ENCODE measurements at places on chromosomes 3 and 15.

- DNase-seq = no peak
Observed at GRCh38 chr3:139979991-139980390, 45.0 kb downstream of the CLSTN2 start.

- DNase-seq = no peak
Observed at GRCh38 chr3:111928613-111929012, 50.2 kb upstream of the ABHD10 start.

DNA sequence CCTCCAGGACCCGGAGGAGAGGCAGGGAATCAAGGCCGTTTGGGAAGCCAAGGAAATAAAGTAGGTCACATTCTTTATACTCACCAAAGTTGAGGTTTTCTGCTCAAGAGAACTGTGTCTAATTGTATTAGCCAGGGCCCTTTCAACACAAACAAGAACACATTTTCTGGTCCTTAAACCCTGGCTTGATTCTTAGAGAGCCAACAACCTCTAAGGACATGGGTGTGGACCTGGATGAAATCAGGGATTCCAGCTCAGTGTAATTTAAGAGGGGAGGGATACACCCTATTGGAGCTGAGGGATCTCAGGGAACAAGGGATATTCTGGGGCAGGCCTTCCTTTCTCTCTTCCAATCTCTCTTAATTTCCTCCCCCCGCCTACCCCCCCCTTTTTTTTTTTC, 104.8 kb downstream of the COL6A6 start:
- no peak for DNase-seq

GRCh38 chr3:159950156-159950898, 38.3 kb upstream of the IL12A start:
- DNase-seq = no peak

- DNase-seq = no peak
Observed at GRCh38 chr15:67593562-67593961, 51.1 kb downstream of the MAP2K5 start.

DNA sequence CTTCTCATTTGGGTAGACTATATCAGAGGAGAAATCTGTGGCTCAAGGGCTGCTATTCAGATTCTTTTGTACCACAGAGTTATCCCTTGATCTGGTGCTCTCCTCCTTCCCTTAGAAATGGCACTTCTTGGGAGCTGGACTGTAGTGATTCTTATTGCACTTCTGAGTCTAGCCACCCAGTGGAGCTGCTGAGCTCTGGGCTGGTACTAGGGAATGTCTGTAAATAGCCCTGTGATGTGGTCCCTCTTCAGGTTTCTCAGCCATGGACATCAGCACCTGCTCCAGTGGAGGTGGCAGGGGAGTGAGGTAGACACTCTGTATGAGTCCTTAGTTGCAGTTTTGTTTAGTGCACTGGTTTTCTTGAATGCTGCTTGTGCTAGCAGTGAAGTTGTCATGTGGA, 1292.6 kb downstream of the SI start:
- DNase-seq = no peak

DNA sequence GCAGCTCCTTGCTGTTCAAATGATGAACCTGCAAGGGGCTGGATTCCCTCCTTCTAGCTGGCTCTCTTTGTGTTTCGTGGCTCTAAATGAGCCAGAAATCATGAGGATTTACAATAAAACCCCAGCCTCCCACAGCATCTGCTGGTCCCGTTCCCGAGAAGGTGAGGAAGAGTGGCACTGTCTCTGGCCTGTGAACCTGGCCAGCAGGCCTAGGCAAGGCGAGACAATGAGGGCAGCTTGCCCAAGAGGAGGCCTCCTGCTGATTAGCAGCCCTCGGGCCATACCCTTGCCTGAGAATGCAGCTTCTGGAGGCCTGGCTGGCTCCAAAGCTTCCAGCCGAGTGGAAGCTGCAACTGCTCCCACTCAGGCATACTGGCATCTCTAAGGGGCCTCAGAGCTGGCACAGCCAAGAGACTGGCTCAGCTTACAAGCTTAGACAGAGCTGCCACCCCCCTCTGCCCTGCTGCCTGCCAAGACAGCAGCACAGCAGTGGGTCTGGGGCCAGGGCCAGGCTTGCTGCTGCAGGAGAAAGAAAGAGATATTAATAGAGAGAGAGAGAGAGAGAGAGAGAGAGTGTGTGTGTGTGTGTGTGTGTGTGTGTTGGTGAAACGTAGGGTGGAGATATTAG, 76.5 kb downstream of the HMG20A start:
- DNase-seq = no peak

DNA sequence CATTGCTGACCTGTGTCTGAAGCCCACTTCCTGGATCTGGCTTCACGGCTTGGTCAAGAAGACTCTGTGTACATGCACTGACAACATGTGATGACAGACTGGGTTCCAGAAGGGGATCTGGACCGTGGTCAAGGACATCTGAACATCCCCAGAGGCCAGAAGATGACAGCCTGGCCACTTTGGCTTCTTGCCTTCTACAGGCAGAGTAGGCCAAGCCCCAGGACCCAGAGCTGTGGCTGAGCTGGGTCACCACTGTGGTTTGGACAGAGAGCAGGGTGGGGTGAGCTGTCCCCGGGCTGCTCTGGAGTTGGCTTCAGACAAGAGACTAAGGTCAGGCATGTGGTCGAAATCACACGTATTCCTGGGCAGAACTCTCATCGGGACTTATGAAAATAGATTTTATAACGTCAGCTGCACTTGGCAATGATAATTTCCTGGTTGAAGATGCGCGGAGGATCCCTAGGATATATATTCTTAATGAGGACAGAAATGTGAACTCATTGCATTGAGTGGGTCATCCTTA, 114.1 kb upstream of the FRMD4B start:
- DNase-seq = no peak

GRCh38 chr15:60731583-60732130, 252.7 kb upstream of the ICE2 start:
- no peak for DNase-seq

DNA sequence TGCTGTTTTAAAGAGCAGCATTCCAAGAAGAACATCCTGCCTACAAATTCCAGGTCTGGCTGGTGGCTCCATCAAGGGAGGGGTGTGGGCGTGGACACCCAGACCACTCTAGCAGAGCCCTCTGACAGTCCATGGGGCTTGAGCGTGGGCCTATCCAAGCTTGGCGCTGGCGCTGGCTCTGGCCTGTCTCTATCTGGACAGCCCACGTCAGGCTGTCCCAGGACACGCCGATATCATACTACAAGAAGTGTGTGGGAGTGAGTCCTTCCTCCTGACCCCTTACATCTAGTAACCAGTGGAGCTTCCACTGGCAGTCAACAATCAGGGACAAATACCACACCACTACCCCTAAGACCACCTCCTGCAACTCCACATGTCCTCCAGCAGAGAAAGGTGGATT, 17.1 kb upstream of the DUSP7 start:
- DNase-seq = no peak

DNA sequence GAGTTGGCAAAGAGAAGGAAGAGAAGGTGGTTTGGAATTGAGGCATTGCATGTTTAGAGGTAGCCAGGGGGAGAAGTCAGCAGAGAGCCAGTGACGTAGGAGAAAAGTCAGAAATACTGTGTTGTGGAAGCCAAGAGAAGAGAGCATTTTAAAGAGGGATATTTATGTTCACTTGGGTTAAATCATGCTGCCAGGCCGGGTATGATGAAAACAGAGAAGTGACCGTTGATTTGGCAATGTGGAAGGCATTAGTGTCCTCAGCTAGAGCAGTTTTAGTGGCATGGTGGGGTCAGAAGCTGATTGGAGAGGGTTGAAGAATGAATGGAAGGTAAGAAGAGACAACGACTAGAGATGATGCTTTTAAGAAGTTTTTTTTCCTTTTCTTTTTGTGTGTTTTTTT, 24.5 kb downstream of the RASA2 start:
- no peak for DNase-seq

GRCh38 chr3:129633751-129634481, 27.4 kb upstream of the PLXND1 start:
- DNase-seq = no peak

- no peak for DNase-seq
Observed at GRCh38 chr3:153072382-153072781, 89.6 kb upstream of the RAP2B start.

- DNase-seq = no peak
Observed at GRCh38 chr3:137264071-137264820, 306.5 kb downstream of the IL20RB start.

GRCh38 chr3:136667081-136667480, 85.1 kb downstream of the STAG1 start:
- DNase-seq = no peak

DNA sequence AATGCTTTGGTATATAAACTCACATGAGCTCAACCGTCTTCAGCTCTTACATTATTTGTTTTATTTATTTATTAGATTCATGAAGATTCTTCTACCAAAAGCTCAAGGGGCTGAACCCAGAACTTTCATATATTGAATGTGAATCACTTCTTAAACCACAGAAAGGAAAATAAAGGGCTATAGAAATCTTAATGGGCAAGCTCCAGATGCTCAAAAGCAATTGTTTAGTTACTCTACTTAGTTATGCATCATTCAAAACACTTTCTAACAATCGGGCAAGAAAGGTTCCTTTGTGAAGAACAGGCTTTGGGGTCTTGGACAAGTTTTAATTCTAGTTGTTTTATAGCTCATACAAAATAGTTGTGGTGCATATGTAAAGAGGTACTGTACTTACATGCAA, 380.2 kb downstream of the TIGIT start:
- no peak for DNase-seq
